ENCODE measurements at places on chromosomes 11 and 22.
A peak's percentile ranks its signal among the peaks of the same experiment; 100 is the strongest.

DNA sequence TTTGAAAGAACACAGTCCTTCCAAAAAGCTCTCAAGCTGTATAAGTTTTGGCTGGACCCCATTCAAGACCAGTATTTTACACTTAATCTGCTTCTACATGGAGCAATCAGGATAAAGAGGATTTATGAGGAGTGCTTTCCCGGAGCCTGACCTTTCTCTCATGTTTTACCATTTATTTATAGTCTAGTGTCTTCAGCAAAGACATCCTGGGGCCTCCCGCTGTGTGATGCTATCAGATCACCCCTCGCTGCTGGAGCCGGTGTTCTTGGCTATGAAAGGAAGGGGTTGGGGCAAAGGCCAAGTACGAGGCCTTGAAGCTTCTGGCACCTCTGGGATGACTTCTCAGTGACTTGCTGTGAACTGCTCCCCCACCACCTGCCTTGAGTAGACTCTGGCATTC, 189.6 kb downstream of the ADAMTS15 start:
- no peak for DNase-seq

DNA sequence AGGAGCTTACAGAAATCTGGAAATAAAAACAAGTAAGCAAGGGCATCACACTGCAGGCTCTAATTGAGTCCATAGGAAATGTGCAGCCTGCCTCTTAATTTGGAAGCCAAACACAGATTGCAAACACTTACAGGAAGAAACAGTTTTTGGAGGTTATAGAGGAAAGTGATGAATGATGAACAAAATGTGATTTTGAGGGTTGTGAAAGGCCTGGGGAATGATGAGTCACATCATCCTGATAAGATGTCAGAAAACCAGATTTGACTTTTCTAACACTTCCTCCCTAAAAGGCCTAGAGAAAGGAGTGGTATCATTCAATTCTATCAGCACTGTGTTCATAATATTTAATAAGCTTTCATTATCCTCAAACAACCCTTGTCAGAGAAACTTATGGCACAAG, 96.6 kb upstream of the POU2AF2 start:
- DNase-seq = no peak

DNA sequence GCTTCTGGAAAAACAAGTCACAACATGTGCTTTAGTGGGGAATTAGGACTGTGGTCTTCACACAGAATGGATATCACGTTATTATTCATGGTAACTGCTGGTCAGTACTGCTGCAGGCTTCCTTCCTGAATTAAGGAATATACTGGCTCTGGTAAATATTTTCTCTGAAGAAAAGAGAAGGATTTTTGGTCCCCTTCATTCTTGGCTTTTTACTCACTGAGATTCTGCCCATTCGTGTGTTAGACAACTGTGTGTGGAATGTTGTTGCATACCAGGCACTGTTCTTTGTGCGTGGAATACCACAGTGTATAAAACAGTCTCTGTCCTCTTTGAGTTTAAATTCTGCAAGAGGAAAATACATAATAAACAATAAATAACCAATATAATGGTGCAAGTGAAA, 80.3 kb downstream of the ALX4 start:
- DNase-seq = no peak

DNA sequence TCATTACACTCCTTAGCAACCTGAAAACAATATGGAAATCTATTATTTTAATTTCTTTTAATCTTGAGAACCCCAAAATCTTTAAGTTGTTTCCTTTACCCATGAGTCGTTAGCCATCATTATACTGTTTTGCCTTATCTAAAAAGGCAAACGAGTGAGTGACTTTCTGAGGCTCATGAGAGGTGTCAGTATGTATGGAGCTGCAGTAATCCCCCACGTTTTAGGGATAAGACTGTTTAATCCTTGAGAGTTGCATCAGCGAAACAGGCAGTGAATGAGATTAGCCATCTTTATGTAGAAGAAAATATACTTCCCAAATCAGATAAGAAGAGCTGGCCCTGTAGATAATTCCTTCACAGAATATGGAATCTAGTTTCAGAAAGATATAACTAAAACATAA, 1147.0 kb downstream of the DLG2 start:
- DNase-seq = no peak

DNA sequence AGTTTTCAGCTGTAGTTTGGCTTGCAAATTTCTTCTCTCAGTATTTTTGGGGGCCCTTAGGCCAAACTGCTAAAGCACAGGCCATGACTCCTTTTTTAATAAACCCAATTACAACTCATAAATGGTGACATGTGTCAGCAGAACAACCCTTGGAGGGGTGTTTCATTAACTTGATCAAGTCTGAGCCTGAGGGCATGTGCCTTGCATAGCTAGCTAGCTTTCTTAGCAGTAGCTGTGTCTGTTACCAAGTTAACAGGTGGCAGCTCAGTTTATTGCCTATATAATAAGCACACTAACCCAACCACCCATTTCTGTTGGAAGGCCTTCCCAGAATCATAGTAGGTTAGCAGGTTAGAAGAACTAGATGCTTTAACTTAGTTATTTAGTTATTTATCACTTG, 950.3 kb upstream of the CCDC90B start:
- no peak for DNase-seq

GRCh38 chr11:118091690-118092089, 4.9 kb upstream of the SMIM35 start:
- DNase-seq = no peak

DNA sequence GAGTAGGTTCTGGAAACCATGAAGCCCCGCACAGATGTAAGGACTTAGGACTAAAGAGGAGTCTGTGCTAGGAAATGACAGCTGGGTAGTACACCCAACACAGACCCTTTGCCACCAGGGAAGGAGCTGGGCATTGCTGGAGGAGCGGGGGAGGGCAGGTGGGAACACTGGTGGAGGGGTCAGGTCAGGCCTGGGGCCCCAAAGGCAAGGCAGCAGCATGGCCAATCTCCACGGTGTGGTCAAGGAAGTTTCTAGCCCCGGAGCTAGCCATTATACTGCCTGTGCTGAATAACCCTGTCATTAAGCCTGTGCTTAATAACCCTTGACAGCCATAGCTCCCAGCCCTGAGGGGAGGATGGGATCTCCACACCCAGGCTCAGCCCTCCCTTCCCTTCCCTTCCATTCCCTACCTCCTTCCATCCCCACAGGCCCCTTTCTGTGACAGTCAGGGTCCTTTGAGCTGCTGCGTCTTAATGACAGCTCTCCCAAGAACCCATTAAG, 2.1 kb downstream of the TMPRSS4 start:
- peak; percentile 26 for DNase-seq

GRCh38 chr22:27420817-27421361, 380.7 kb downstream of the MN1 start:
- DNase-seq = no peak

GRCh38 chr11:94834911-94835593, 66.9 kb downstream of the AMOTL1 start:
- DNase-seq = no peak

DNA sequence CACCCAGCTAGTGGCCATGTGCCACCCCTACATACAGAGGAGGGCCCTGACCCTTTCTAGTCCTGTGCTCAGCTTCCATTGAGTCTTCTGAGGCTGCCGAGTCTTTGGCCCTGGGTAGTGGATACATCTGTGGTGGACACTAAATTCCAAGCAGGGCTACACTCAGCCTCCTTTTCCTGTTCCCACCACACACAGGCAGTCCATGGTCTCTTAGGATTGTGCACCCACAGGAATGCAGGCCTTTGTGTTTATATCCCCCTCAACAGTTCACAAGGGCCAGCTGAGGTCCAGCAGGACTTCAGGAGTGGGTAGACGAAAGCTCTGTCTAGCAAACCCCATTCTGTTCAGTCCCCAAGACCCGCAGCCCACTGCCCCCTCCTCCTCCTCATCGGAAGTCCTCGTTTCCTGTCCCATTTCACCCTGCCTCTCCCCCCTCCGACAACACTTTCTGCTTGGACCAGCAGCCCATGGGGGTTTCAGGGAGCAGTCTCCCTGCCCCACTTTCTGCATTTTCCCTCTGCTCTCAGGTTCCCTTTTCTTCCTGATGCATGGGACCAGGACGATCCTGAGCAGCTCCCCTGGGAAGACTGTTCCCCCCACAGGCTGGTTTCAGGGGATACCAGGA, 91.8 kb downstream of the SWAP70 start:
- DNase-seq = no peak

DNA sequence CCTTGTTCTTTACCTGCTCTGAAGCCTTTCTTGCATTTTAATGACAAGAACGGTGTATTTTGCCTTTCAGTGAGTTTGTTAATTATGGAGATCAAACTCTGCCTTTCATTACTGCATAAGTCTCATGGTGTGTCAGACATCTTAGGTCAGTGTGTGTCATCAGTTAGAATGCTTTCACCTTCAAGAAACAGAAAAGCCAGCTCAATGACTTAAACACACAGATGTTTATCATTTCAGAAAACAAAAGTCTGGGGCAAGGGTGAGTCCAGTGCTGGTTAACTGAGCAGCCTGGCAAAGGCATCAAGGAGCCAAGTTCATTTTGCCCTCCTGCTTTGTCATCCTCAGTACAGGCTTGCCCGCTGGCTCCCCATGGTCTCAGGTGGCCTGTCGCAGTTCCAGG, 54.5 kb downstream of the PACS1 start:
- no peak for DNase-seq

GRCh38 chr11:110467556-110467955, 37.8 kb downstream of the FDX1 start:
- no peak for DNase-seq

DNA sequence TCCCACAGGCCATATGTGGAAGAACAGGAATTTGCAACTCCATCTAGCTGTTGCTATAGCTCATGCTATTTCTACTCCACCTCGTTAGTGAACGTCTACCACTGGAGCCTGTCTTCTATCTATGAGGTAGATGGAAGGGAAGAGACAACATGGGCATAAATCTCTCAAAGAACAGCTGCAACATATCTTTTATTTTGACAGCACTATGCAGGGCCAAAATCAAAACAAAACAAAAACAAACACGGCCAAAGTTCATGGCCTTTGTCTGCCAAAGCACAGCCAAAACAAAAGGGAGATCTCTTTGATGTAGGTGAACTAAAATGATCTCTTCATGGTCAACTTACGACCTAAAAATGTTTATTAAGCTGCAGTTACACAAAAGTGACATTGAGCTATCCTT, 215.2 kb upstream of the MPPED2 start:
- no peak for DNase-seq

DNA sequence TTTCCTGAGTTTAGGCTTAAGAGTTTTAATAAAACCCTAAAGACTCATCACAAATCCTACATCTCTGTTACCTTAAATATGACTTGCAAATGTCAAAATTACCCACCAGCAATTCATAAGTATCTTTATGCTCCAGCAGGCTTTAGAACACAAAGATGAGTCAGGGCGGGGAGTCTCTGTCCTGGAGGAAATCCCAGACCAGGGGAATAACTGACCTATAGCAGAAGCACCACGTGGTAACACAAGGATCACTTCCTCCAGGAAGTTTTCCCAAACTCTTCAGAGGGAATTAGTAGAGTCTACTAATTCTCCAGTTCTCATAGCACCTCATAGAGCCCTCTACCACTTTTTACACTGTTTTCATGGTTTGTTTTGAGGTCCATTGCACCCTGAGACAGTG, 217.0 kb downstream of the NAV2 start:
- no peak for DNase-seq

DNA sequence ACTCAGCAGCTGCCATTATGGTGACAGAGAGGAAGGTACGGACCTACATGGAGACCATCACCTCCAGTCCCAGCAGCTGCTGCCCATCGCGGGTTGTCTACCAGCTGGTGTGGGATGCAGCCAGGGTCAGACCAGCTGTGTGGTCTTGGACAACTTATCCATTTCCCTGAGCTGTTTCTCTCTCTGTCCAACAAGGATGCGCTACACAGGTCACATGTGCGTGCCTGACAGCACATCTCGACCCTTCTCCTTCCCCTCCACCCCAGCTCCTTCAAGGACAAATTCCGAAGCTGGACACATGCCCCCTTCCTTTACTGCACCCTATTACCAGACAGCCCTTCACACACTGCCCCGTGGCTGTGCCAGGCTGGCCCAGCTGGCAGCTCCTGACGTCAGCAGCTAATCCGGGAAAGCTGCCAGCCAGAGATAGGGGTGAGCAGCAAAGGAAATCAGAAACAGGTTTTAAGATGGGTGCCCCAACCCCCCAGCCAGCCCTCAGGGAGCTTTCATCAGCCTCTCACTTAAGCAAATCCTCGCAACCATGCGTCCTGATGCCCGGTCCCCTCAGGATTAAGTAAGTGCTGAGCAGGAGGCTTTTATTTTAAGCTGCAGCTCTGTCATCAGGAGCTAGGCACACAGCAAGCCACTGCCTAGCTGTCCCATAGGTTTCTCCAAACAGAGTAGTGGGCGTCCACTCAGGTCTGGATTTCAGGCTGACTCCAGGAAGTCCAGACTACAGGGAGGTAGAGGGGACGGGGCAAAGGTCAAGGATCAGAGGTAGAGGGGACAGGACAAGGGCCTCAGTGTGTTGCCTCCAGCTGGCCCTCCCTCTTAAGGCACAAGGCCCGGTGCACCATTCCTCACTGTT, 20.3 kb downstream of the TEF start:
- peak; percentile 25 for DNase-seq

DNA sequence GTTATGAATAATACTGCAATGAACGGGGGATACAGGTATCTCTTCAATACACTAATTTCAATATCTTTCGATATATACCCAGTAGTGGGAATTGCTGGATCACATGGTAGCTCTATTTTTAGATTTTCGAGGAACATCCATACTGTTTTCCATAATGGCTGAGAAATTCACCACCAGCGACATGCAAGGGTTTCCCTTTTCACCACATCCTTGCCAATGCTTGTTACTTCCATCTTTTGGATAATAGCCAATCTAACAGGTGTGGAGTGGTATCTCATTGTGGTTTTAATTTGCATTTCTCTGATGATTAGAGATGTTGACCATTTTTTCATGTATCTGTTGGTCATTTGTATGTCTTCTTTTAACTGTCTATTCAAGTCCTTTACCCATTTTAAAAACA, 5.9 kb downstream of the IL10RA start:
- DNase-seq = no peak

DNA sequence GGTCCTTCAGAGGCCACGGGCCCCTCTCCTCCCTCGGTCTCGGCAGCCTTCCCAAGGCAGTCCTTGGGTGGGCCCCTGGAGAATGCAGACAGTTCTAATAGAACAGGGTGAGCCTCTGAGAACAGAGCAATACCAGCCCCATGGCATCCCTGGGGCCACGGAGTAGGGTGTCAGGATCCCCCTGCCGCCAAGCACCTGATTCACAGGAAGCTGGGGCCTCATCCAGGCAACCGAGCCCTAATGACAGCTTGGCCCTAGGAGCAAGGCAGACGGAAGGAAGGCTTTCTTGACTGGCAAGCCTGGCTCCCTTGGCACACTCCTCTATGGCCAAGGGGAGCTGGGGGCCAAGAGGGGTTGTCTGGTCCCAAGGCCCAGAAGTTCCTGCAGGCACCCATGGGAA, 15.2 kb downstream of the TXN2 start:
- no peak for DNase-seq

GRCh38 chr11:127965939-127966668, 621.3 kb downstream of the ETS1 start:
- no peak for DNase-seq

GRCh38 chr11:59176330-59176729, 4.4 kb downstream of the DTX4 start:
- no peak for DNase-seq

- no peak for DNase-seq
Observed at GRCh38 chr22:36965696-36966095, 52.3 kb downstream of the CSF2RB start.

Measured in DMS79 (cell line).